Globus pallidus (tissue), 1 donor: ENCODE measurements at places on chromosomes 2 and 18.

DNA sequence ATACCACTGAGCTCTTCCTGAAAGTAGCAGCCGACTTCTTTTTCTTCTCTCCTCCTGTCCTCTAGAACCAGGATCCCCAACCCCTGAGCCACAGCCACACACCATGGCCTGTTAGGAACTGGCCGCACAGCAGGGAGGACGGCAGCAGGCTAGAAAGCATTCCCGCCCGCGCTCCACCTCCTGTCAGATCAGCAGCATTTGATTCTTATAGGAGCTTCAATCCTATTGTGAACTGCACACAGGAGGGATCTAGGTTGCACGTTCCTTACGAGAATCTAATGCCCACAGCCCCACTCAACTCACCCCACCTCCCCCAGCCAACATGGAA lies 179.1 kb upstream of the SH3BP4 start:
- no peak for DNase-seq

- DNase-seq = no peak
These were observed 69.2 kb downstream of the PLB1 start for GRCh38 chr2:28565033-28565432.

DNA sequence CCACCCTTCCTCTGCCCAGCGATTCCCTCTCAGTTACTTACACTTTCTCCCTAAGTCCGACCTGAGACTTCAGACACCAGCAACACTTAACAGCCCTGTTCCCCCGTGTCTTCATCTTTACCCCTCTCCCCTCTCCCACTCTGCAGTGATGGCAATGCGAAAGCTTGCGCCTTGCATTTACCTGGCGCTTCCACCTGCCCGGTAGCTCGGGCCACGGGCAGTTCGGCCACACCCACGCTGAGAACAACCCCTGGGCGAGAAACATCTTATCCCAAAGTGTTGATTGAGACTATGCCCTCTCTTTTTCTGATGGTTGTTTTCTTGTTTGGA lies 558 bp downstream of the DNAJC10 start:
- DNase-seq = no peak

GRCh38 chr18:23266717-23267446 lies 131.6 kb downstream of the CABLES1 start:
- no peak for DNase-seq

- peak; percentile 50 for DNase-seq
These were observed at the start of gene NLRC4 for GRCh38 chr2:32264422-32265105. TSS of gene NLRC4 (minus strand) at chr2:32264886. CDS start at chr2:32256775, 8,111 bp downstream.

DNA sequence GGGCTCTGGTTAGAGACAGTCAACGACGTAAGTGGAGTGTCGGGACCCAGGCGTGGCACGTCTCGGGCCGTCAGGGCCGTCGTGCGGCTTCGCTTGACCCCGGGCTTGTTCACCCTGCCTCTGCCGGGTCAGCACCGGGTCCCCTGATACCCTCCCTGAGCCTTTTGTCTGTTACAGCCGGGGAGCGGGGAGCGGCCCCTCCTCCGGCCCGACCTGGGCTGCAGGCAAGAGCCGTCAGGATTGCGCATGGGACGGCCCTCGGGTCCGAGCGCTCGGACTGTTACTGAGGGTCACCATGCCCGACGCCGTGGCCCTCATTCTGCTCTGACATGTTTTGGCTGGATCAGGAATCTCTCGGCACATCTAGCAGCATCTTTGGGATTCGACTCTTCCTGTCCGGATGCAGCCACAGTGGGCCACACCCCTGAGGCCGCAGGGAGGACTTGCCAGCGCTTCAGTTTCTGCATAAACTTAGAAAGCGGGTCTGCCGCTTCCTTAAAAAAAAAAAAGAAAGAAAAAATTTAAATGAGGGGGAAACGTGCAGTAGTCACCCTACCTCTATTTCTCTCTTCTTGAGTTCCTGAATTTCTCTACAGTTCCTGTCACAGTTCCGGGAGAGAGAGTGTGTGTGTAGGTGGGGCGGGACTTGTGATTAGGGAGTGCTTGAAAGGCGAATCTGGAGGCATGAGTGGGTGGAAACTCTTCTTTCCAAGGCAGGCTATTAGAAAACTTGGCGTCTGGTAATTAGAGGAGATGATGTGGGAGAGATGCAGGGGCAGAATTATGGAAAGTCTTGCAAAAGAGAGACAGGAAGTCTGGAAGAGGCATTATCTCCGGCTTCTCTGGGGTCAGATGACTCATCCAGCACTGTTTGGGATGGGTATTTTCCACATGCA lies 909 bp downstream of the TMEM87B start:
- peak; percentile 55 for DNase-seq

DNA sequence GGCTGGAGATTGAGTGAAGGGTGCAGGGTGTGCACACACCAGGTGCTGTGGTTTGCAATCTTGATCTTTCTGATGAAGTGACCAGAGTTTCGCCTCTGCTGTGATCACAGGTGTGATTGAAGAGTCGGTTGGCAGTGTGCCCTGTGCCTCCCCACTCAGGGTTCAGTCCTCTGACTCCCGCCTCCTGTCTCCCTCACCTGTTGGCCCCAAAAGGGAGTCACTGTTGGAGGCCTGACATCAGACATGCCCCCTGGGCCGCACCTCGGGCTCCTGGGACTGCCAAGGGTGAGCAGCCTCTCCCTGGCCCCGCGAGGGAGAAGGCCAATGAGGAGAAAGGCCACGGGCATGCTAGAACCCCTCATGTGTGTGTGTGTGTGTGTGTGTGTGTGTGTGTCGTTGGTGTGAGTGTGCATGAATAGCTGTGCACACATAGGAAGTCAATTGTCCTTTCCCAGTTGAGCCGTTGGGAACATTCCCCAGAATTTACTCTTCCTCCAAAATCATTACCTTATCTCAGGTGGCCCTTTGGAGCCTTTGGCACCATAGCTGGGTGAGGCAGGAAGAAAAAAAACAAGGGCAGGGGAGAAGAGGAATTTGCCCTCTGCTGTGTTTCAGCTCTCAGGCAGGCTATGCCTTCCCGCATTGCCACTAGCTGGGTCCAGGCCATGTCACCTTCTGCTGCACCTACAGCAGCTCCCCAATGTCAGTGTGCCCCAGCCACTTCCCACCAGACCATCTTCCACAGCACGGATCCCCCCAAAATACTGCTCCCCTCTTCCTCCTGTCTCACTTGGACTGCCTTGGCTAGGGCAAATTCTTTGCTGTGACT lies 78.1 kb upstream of the LAPTM4A start:
- no peak for DNase-seq

DNA sequence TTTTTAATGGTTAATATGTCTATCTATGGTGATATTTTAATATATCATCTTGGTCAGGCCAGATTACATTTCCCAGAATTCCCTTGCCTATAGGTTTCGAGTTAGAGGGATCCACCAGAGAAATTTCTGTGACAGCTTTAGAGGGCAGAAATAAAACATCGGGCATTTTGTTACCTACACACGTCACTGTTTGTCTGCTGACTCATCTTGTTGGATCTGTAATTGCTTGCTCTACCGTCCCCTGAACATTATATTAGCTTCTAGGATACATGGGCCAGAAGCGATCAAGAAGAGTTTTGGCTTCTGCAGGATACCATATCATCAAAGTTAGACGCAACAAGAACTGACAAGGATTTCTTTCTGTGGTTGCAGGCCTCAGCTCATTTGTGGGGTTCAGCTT lies 795.8 kb upstream of the GCFC2 start:
- no peak for DNase-seq

- no peak for DNase-seq
These were observed 34.2 kb upstream of the DAPL1 start for GRCh38 chr2:158760887-158761286.

GRCh38 chr2:219228041-219228910 lies 1.2 kb downstream of the ATG9A start:
- no peak for DNase-seq

DNA sequence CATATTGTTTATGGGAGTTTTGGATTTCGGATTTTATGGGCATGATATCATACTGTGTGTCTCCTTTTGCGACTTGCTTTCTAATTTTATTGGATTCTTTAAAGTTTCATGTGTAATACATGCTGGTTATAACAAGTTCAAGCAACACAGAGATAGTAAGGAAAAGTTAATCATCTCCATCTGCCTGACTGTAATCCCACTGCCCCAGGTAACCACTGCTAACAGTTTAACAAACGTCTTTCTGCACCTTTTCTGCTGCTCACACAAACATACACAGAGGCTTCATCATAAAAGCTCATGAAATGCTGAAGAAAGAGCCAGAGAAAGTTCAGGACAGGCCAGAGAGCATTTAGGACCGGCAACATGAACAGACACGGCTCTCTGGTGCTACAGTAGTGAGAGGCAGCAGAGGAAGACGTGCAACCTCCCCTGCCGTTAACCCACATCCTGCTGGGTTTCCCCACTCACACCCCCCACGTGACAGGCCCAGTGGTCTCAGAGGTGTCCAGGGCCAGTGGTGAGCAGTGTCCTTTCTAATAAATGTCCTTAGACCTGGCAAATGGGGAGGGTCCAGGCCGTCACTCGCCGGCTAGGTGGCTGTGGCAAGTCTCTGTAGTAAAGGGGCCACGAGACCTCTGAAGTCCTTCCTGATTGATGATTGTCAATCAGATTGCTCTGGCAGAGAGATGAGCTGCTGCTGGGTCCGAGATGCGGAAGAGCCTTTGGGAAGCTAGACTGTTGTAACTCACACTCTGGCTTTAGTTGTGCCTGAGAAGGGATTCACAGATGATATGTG lies 43.0 kb upstream of the SLC1A4 start:
- no peak for DNase-seq

DNA sequence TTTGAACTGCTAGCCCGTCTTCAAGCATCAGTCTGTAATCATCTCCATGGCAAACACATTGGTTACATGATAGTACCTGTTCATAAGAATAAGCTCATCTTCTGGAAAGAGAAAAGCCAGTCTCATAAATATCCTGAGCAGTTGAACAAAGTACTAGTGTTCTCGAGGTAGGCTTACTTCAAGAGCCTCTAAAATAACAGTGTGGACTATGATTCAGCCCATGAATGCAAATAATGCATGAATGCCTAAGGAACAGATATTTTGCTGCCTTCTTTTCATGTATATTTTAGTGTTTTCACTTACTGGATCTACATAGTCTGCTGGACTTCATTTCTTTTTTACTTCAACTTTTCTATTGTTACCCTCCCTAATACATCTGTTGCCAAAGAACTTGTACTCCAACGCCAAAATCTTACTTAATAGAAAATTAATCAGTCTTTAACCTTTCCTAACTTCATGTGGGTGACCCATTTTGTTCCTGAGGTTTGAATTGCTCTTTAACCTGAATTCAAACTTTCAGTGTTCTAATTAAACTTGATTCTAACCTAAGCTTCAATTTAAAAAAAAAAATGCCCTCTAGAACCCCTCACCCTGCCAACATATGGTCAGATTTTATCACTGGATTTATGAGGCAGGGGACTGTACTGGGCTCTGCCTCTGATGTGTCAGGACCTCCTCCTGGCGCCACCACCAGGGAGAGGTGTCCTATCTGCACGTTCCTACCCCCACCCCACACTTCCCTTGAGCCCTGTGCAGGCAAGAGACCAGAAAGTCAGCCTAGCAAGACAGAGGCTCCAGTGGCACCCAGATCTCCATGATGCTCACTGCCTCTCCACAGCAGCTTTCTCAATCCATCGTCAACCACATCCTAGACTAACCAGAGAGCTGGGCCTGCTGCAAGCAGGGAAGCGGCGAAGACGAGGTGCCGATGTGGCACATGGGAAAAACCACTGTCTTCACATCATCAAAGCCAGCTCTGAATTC lies 264.7 kb upstream of the ID2 start:
- no peak for DNase-seq

GRCh38 chr18:42028247-42028832 lies 73.3 kb downstream of the PIK3C3 start:
- DNase-seq = peak; percentile 43

DNA sequence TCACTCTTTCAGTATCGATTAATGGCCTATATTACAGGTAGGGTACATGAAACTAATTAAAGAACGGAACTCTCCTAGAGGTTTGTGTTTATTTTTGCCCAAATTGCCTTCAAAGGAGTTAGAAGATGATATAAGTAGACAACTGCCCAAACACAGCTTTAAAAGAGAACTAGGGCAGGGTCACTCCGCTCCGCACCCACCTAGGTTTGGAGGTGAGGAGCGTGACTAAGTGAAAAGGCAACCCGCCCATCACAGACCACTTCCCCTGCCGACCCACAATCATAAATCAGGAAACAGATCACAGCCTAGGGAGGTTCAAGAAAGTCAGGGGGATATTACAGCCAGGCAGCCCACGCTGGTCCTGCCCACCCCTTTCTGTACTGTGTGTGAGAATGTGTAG lies 166.7 kb downstream of the C1D start:
- no peak for DNase-seq
